ENCODE measurements at places on chromosomes 7 and 10.

DNA sequence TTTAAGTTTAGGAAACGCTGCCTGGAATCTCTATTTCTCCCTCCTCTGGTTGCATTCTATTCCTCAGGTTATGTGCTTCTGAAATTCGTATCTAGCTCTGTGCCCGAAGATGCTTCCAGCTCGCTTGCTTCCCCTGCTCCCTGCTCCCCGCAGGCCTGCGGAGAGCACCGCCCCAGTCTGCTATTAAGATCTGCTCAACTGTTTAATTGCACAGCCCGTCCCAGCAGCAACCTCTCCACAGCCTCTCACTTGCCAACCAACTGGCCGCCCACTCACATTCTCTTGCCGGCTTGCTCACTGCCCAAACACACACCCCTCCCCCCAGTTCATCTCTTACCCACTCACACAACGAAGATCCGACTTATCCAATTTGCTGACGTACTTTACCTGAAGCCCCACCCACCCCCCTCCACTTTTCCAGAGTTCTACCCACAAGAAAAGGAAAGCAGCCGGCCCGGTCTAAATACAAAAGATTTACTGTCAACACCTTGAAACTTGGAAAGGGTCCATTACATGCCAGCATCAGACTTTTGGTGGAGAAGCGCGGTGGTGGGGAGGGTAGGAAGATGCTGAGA lies 167.3 kb upstream of the KLF14 start:
- DNase-seq: peak; percentile 96

- DNase-seq: no peak
These were observed 24.0 kb upstream of the INPP5F start for GRCh38 chr10:119701861-119702260.

DNA sequence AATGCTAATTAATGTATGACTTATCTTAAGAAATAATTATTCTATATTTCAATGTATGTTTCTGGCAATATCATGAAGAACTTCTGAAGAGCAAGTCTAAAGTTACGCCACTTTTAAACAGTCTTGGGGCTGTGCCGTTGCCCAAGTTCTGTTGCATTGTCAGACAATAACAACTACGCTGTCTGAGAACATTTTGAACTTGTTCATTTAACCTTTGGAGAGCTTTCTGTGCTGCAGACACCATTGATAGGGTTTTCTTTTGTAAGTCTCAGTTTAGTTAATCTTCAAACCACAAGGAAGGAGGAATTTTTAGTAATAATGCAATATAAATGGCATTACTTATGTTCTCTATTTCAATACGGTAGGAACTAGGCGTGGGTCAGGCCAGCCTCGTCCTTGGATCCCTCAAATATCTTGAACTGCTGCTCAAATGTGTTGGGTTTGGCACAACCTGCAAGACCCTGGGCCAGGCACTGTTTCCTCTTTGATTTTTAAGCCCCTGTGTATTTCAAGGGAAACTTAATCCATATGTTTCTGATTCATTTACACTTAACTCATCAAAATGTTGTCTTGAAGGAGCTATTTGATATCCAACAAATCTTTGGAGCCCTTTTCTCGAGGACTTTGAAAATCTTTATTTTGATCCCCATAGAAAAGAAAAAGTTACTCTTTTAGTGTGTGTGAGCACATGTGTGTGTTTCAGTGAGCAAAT lies 215.5 kb downstream of the INHBA start:
- no peak for DNase-seq

GRCh38 chr7:3650844-3651243 lies 349.8 kb downstream of the SDK1 start:
- DNase-seq: peak; percentile 18

- no peak for DNase-seq
These were observed 721.7 kb upstream of the GALNT17 start for GRCh38 chr7:70410134-70410750.

DNA sequence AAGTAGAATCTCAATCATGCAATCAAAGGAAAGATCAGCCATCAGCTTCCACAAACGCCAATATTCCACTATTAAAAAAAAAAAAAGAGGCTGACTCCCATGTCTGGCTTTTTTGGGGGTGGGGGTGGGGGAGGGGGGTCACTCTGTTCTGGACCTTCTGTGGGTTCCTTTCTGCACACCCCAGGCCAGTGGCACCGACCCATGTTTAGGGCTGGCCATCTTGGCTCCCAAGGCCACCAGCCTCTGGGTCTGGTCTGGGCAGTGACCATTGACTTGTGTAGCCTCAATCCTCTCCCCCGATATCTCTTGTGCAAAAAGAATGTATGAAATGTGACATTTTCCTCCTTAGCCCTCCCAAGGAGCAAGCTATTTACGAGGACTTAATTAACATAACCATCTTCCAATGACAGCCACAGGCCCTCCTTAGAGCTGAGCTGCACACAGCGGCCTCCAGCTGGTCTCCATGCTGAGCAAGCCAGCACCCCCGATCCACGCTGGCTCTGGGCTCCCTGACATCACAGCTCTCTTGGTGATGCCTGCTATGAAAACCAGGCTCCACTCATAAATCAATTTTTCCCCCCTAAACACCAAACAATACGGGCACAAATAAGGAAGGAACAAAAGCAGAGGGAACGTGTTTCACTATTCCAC lies 100.1 kb downstream of the ZRANB1 start:
- no peak for DNase-seq

DNA sequence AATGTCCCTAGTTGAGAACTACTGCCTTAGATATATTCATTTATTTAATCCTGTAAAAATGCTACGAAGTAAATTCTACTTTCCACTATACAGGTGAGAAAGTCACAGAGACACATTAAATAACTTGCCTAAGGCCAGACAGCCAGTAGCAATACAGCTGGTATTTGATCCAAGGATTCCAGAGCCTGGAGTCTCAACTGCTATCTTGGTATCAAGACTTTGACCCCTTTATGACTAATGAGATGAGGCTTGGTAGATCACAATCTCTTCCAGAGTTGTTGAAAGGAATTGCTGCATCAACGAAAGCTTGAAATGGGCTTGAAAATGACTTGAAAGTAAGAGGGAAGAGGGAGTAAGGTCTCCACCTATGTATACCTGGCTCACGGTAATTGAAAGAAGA lies 83.3 kb downstream of the ORC5 start:
- no peak for DNase-seq

- DNase-seq: no peak
These were observed 176.1 kb upstream of the PFKP start for GRCh38 chr10:2891073-2891769.

GRCh38 chr10:123655751-123656150 lies 10.4 kb upstream of the GPR26 start:
- no peak for DNase-seq

DNA sequence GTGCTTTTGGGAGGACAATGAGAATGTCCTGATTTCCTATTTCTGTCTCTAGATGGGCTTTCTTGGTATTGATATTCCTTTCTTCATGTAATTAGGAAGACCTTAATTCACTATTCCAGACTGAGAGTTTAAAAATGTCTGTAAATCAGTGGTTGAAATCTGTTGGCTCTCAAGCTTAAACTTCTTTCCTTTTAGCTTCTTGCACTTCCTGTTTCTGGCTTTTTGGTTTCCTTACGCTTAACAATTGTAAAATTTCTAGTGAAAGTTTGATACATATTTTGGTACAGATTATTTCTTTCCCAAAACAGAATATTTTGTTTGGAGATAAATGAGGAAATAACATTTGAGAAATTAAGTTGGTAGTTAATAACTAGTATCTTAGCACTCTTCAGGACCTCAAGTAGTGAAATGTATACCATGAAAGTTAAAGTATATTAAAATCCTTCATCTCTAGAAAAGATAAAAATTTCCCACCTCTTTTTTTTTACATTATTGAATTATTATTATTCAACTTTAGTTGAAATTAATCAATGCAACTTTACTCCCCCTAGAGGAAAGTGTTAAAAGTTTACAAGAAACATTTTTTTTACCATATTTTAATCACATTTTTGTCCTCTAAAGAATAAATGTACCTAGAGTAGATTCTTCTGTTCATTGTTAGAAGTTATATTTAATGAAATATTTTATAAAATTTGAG lies 137.2 kb downstream of the PHTF2 start:
- no peak for DNase-seq

- no peak for DNase-seq
These were observed 17.1 kb downstream of the IQCE start for GRCh38 chr7:2575733-2576340.

DNA sequence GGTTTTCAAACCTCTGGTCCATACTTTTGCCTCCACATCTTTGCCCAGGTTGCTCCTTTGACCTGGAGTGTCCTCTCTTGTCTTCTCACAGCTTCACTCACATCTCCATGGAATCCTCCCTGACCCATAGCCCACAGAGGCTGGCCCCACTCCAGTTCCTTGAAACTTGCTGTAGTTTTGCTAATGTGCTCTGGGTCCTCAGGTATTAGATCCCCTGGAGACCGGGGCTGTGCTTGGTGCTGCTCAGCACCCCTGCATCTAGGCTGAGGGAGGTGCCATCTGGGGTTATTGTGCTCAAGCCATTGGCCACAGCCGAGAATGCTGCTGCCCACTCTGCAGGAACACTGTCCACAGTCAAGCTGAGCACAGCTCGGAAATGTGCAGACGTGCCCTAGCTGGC lies 16.5 kb downstream of the KNDC1 start:
- no peak for DNase-seq

DNA sequence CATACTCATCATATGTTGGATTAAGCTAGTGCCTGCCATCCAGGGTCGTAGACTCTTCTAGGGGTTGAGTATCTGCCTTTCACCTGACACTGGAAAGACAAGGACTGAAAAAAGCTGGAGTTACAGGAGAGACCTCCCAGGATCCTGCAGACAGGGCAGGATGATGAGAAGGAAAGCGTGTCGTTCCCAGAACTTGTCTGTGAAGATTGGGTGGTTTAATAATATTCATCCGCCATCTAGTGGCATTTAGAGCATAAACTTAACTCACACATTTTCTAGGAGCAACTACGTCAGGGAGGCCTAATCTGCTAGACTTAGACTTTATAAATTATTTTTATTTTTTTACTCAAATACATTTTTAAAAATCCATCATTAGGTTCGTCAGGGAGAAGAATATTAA lies 59.6 kb downstream of the ADRB1 start:
- peak; percentile 67 for DNase-seq

- DNase-seq: peak; percentile 89
These were observed 32.8 kb downstream of the CPVL start for GRCh38 chr7:29113384-29114102.

- DNase-seq: no peak
These were observed 10.7 kb downstream of the MTPN start for GRCh38 chr7:135966341-135967043.

DNA sequence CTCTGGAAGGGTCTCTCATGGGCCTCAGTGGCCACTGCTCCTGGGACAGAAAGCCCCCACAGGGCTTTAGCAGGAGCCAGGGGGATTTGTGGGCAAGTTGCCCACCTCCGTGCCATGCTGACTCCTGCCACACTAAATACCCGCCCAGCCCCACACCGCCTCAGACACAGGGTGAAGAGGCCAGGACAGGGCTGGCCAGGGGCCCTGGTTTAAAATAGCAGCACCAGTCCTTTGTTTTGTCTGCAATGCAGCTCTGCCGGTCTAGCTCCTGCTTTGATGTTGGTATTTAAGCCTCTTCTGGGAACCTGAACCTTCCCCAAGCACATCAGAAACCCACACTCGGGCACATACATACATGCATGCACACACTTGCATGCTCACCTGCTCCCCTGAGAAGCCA lies 14.4 kb upstream of the TNRC18 start:
- no peak for DNase-seq

DNA sequence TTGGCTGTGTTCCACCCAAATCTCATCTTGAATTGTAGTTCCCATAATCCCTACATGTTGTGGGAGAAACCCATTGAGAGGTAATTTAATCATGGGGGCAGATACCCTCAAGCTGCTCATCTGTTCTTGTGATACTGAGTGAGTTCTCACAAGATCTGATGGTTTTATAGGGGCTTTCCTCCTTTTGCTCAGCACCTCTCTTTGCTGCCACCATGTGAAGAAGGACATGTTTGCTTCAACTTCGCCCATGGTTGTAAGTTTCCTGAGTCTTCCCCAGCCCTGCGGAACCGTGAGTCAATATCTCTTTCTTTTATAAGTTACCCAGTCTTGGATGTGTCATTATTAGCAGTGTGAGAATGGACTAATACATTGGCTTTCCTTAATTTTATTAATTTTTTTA lies 527.8 kb downstream of the MDFIC start:
- no peak for DNase-seq

- DNase-seq: no peak
These were observed 31.7 kb upstream of the CCNY start for GRCh38 chr10:35304649-35305048.

- no peak for DNase-seq
These were observed 61.1 kb downstream of the WDFY4 start for GRCh38 chr10:48745662-48746245.

GRCh38 chr10:129594811-129595210 lies 127.8 kb downstream of the MGMT start:
- no peak for DNase-seq

DNA sequence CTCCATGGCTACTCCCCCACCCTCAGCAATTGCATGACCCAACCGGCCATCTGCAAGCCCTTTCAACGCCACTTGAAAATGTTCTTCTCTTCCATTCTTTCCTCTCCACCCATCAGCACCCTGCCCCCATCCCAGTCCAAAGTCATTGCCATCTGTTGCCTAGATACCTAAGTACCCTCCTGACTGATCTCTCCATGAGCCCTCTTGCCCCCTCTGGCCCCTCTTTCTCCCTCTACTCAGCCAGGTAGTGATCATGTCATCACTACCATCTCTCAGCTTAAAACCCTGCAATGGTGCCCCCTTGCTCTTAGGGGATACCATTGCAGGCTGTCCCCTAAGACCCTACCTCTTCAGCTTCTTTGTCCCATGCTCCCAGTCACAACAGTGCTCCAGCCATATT lies 30.5 kb upstream of the BTRC start:
- no peak for DNase-seq

DNA sequence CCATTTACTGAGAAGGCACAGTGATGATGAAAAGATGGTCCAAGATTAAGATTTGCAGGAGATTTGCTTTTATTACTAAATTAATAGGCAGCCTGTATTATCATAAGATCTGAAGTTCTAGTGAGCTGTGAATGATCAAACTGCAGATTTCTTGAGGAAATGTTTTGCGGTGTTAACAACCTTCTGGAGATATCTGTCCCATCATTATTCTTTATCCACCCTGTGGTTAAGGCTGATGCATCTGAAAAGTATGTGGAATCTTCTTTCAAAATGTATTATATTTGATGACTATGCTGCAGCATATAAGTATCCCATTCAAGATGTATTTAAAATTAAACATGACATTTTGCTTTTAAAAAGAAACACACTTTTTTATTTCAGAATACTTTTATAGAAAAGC lies 150.3 kb downstream of the POLR1F start:
- DNase-seq: no peak

GRCh38 chr7:72336382-72336631 lies 75.8 kb downstream of the CALN1 start:
- no peak for DNase-seq
